SK-MEL-5 (cell line): ENCODE measurements at places on chromosomes 5 and 9. TPM values are rescaled to one million over a fixed set of nuclear protein-coding genes. Genes with fewer than 3 reads are reported as not detected.

The PHF24 gene
- 0.71 and 1.3 TPM in 2 replicates for total RNA-seq

DNA sequence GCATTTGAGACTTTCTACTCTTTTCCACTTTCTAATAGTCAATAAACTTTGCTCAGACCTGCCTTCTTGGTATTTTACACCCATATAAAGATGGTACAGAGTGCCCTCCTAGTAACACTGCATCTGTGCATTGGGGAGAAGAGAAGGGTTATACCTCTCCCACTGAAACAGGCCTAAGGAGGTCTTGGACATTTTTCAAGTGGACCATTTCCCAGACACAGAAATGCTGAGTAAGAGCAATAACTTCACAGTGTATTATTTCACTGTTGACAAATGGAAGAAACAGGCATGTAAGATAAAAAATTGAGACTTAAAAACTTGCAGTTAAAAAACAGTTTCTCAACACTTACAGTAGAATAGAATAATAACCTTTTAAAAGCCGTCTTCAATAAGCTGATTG lies 1224.0 kb upstream of the CDH18 start:
- no peak for DNase-seq

DNA sequence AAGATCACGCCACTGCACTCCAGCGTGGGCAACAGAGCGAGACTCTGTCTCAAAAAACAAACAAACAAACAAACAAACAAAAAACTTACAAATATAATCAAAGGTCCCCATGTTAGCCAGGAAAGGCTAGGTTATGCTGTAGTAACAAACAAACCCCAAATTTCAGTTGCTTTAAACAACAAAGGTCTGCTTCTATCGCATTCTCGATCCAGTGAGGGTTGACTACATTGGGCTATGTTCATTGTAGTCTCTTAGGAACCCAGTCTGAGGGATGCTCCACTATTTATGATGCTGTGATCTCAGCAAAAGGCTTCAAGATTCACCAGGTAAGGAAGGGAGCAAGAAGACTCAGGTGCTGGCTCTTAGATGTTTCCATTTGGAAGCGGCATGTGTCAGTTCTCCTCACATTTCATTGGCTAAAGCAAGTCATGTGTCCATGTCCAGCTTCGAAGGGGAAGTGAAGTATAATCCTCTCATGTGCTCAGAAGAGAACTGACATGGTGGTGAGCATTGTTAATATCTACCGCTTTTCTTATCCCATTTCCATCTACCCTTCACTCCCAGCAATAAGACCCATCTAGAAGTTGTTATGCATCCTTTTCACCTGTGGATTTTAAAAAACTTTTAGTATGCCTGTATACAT lies 26.5 kb upstream of the NEK6 start:
- no peak for DNase-seq

The UGT3A1 gene
- total RNA-seq, result not detected in 2 replicates

GRCh38 chr9:114280636-114281472 lies 42.0 kb upstream of the ORM1 start:
- no peak for DNase-seq

DNA sequence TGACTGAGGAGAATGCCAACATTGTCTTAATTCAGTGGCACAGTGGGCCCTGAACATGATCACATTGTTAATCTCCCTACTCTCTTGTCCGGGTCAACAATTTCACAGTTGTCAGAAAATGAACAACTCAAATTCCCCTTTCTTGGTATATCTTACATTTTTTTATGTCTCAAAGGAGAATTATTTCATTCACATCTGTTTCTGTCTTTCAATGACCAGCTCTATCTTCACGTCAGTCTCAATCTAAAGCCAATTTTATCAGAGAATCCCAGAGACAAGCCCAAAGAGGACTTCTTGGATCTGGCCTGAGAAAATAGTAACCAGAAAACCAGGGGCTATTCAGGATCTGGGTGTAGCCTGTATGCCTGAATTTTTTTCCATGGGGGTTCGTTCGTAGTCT lies 477.5 kb downstream of the PDE4D start:
- peak; percentile 35 for DNase-seq

- no peak for DNase-seq
These were observed 102.6 kb upstream of the TBC1D2 start for GRCh38 chr9:98357921-98358535.

DNA sequence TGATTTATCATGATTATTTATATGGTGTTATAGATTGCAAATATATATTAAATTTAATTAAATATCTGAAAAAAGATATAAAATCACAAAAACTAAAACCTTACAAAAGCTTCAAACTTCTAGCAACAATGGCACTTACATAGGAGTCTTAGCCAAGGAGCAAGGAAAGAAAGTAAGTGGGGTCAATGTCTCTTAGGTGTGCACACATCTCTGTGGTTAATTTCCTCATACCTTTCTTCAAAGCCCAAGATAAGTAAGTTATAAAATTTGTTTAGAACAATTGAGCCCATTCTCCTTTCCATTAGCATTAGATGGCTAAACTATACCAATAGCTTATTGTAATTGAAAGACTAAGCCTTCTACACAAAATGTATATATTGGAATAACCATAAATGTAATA lies 161.6 kb upstream of the PDE4D start:
- no peak for DNase-seq

The TMEM203 gene
- total RNA-seq, result 38.3 and 44.1 TPM in 2 replicates

GRCh38 chr5:31995006-31995405 lies 179.1 kb downstream of the GOLPH3 start:
- no peak for DNase-seq

The DMRT3 gene
- total RNA-seq, result not detected in 2 replicates

DNA sequence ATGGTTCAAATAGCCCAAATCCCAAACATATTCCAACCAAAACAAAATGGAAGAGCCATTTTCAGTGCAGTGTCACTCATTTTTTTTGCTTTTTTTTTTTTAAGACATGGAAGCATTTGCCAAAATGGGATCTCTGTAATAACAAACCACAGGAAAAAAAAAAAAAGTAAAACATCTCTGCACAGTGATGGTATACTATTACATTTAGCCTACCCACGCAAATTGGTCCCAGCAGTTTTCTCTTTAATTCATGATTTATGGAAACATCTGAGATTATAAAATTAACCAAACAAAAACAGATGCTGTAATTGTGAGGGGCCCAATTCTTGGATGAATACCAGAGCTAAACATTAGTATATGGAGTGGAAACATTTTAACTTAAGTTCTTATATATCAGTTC lies 566.6 kb downstream of the ZNF608 start:
- DNase-seq, result no peak
